ENCODE measurements at places on chromosomes 11 and 22.

DNA sequence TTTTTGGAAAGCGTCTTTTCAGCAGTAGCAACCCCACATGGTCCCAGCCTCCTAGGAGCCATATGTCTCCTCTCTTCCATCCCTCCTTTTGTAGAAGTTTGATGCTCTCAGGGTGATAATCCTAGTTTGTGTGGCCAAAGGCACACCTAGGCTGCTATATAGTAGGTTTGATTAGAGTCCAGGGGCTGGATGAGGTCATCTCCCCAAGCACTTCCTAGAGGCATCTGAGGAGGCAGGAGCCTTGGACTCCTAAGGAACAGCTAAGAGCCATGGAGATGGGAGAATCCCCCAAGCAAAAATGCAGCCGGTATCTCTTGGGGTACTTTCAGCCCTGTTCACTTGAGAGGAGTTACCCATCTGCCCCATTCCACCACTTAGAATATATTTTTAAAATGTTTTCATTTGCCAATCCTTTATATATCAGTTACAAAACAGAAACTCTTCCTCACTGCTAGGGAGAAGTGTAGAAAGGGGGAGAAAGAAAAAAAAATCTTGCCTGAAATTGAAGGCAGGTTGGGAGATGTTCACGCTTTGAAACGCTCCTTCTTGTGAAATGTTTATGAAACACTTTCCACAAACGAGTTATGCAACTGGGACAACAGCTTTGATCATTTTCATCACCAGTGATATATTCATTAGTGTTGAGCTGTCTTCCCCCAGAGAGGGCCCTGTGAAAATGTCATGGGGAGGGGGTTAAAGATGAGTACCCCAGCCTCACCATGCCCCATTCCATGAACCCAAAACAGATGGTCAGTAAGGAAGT is 31.9 kb upstream of the TLCD5 start:
- DNase-seq = no peak

DNA sequence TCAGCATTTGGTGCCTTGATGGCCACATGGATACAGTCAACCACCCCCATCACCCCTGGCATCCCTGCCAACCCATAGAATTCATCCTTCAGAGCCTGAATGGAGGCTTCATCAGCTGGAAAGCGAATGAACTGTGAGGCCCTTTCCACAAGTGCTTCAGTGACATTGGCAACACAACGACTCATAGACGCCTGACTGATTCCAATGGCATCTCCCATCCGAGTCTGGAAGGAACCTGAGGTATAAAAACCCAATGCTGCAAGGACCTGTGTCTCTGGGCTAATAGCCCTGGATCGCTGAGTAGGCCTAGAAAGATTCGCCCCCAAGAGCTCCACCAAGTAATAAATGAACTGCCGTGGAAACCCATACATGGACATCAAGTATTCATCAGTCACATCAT is 1.3 kb downstream of the HARBI1 start:
- DNase-seq = no peak

DNA sequence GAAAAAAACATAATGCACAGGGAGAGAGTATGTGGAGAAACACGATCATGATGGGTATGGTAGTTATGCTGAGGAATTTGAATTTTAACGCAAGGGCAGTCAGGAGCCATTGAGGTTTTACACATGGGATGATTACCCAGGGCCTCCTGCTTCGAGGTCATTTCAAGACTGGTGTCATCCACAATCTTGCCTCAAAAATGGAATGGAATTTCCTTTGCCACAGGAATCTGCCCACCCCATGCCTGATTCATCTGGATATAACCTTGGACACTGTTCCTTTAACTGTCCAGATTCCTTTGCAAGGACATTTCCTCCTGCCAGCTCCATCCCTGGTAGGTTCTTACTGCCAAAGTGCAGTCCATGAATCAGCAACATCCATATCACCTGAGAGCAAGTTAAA is 655.9 kb upstream of the TENM4 start:
- no peak for DNase-seq

GRCh38 chr22:17930455-17931313 is 93.7 kb downstream of the MICAL3 start:
- DNase-seq = no peak

GRCh38 chr11:2741377-2742131 is 41.8 kb upstream of the KCNQ1OT1 start:
- no peak for DNase-seq

DNA sequence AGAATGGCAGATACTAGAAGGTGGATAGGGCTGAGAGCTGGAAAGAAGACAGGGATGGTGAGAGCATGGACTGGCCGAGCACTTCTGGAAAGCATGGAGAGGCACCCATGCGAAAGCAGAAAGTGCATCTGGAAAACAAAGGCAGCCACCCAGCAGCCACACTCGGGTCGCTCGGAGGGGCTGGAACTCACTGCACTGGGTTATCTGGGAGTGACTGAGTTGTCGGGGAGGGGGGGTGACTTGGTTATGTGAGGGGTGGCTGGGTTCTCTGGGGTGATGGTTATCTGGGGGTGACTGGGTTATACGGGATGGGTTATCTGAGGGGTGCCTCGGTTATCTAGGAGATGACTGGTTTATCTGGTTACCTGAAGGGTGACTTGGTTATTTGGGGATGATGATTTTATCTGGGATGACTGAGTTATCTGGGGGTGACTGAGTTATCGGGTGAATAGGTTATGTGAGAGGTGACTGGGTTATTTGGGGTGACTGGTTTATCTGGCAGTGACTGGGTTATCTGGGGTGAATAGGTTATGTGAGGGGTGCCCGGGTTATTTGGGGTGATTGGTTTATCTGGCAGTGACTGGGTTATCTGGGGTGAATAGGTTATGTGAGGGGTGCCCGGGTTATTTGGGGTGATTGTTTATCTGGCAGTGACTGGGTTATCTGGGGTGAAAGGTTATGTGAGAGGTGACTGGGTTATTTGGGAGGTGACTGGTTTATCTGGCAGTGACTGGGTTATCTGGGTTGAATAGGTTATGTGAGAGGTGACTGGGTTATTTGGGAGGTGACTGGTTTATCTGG is 2.6 kb upstream of the PANX2 start:
- DNase-seq = no peak

DNA sequence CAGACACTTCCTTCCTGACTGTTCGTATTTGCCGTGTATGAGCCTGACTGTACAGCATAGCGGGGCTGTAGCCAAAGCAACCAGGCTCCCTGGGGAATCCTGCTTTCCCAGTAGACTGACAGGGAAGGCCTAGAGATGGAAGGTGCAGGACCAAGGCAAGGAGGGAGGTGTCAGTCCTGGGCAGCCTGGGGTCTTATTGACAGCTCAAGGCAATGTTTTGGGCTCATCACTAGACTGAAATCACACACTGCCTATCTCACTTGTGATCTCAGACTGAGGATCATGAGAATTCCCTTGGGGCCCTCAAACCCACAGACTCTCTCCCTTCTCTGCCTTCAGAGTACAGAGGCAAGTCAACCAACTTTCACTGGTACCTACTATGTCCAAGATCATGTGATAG is 346.8 kb upstream of the NARS2 start:
- DNase-seq = no peak

DNA sequence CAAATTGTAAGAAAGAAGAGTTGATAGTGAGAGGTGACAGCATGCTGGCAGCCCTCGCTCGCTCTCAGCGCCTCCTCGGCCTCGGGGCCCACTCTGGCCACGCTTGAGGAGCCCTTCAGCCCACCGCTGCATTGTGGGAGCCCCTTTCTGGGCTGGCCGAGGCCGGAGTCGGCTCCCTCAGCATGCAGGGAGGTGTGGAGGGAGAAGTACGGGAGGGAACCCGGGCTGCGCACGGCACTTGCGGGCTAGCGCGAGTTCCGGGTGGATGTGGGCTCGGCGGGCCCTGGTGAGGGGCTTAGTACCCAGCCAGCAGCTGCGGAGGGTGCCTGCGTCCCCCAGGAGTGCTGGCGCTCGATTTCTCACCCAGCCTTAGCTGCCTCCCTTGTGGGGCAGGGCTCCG is 539.7 kb upstream of the CCDC179 start:
- DNase-seq = no peak

DNA sequence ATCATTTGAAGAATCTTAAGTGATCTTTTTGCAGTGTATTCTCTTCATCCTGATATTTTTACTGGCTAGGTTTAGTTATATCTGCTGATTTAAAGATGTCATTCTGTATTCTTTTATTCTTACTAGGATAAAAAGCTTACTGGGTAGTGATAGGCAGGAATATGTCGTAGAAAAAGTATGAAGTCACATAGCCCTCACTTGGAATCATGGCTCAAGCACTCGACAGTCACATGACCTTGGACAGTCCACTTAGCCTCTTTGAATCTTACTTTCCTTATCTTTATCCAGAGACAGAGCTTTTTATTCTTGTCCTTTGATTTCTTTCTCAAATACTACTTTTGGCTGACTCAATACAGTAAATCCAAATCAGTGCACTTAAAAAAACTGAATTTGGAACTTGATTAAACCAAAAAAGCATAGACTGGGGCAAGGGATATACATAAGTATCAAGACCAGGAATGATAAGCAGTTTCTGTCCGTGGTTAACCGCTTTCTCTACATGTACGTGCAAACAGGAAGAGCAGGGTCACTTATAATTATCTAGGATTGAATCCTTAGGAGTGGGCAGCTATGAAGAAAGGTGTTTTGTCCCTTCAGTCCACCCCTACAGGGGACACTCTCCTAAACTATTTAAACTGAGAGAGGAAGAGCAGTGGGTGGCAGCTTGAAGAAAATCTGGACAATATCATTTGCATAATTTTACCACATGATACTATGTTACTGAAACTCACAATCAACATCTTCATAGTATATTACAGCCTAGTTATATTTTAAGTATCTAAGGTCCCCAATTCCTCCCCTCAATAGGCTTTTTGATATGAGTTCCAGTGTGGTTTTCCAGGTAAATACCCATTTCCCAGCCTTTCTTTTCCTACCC is 8.0 kb downstream of the MMP7 start:
- no peak for DNase-seq

GRCh38 chr11:83725728-83726127 is 439.6 kb upstream of the CCDC90B start:
- no peak for DNase-seq

DNA sequence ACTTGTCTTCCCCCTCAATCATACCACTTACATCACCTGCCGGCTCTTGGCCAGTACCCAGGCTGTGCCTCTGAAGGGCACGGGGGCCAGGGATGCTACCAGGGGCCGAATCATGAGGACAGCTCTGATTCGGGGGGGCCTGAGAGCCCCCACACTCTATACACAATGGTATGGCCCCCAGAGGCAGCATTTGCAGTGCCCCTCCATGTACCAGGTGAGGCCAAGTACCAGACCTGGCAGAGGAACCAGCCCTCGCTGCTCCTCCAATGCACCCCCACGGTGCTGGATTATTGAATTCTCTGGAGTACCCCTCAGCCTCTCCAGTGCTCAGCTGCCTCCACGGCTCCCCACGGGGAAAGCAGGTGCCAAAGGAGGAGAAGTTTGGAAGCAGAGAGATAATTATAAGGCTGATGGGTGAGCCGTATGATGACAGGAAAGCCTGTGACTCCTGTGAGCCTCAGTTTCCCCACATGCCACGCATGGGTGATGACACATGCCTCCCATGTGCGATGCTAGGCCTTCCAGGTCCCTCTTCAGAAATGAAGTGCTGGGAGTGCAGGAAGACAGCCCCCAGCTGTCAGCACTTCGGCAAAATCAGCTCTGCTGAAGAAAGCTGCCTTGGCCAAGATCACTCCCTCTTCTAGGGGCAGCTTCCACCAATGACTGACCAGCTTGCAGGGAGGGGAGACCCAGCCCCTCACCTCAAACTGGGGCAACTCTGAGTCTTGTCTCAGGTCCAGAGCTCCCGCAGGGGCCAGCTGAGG is 69.9 kb downstream of the THAP12 start:
- no peak for DNase-seq

DNA sequence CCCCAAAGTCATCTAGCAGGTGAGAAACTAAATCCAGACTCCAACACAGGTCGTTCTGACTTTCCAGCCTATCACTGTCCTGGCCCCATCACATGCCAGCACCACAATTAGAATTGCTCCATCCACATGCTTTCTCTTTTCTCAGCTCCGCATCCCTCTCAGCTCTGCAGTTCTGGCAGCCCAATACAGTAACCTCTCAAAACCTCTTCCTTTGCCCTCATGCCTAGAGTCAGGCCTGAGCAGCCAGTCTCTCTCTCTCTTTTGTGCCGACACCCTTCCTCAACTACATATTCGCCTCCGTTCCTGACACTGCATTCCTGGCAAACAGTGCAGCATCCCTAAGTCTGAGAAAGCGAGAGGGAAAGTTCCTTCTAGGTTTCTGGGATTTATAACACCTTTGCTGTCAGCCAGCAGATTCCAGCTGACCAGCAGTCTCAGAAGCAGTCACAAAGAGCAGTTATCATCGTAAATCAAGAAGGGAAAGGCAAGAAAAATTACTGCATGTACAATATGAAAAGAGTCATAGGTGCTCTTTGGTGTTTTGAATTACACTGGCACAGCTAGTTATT is 258.0 kb downstream of the FAT3 start:
- no peak for DNase-seq

DNA sequence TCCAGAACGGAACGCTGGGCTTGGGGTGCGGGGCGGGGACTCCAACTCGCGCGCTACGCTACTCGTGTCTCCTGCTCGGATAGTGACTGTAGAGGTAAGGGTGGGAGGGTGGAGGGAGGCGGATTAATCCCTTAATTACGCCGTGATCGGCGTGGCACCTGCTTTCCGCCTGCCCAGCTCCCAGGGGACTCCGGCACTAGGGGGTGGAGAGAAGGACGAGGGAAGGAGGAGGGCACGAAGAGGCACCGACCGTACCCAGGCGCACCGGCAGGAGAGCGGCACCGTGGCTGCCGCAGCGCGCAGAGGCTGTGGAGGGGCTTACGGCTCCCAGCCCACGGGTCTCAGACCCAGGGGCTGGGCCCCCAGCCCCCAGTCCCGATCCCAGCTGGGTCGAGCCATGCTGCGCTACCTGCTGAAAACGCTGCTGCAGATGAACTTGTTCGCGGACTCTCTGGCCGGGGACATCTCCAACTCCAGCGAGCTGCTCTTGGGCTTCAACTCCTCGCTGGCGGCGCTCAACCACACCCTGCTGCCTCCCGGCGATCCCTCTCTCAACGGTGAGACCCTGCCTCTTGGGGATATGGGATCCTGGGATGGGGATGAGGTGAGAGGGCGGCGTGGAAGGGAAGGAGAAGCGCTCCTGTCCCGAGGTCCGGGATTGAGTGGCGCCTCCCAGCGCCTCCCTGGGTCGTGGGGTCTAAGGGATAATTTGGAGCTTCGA is at the start of gene ROBO3:
Gene ROBO3, plus strand, starts transcription at position 252 of the 721 bp plus-strand sequence. Its CDS starts 146 bp downstream, at position 398.
- DNase-seq = peak; percentile 33

- no peak for DNase-seq
These were observed 39.0 kb downstream of the PDGFD start for GRCh38 chr11:104124979-104125378.

GRCh38 chr22:47308886-47309285 is 546.4 kb downstream of the TBC1D22A start:
- no peak for DNase-seq

- no peak for DNase-seq
These were observed 50.4 kb downstream of the TPCN2 start for GRCh38 chr11:69099180-69099579.

GRCh38 chr22:32574958-32575910 is 100.6 kb downstream of the FBXO7 start:
- DNase-seq = no peak

All from WERI-Rb-1 (cell line).